ENCODE measurements at places on chromosomes 11 and 22. TPM values are rescaled to one million over a fixed set of nuclear protein-coding genes. Genes with fewer than 3 reads are reported as not detected.

- DNase-seq = no peak
These were observed 1178.3 kb downstream of the LRRC4C start for GRCh38 chr11:40281052-40281580.

Gene OR5P2
- total RNA-seq = not detected

DNA sequence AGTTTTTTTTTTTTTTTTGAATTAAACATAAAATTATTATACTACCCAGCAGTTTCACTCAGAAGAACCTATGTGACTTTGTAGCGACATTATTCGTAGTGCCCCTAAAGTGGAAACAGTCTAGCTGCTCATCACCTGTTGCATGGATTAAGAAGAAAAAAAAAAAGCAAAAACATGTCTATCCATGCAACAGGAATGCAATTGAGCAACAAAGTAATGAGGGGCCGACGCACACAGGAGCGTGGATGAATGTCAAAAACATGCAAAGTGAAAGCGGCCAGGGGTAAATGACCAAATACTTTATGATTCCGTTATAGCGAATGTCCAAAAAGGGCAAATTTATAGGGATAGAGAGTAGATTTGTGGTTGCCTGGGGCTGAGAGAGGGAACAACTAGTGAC is 16.3 kb downstream of the MYO18B start:
- DNase-seq = peak; percentile 39

- no peak for DNase-seq
These were observed 48.4 kb downstream of the KCNJ4 start for GRCh38 chr22:38406617-38407016.

GRCh38 chr11:128411150-128411549 is 176.2 kb downstream of the ETS1 start:
- no peak for DNase-seq

GRCh38 chr11:46243796-46244109 is 33.7 kb upstream of the CREB3L1 start:
- no peak for DNase-seq

DNA sequence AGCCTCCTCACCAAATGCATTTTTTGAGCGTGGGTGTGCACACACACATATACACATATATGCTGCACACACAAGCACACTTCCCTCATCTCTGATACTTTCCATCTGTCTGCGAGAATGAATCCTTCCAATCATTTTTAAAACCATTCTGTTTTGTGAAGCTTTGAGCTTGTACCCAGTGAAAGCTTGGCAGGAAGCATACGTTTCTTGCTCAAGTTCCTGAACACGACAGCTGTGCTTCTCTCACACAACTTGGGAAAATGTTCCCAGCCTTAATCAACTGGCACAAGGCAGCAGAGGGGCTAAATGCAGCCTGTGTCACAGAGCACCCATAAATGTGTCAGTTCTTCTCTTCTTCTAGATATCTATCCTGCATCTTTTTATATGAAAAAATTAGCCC is 524.0 kb upstream of the KIRREL3 start:
- DNase-seq = peak; percentile 3

DNA sequence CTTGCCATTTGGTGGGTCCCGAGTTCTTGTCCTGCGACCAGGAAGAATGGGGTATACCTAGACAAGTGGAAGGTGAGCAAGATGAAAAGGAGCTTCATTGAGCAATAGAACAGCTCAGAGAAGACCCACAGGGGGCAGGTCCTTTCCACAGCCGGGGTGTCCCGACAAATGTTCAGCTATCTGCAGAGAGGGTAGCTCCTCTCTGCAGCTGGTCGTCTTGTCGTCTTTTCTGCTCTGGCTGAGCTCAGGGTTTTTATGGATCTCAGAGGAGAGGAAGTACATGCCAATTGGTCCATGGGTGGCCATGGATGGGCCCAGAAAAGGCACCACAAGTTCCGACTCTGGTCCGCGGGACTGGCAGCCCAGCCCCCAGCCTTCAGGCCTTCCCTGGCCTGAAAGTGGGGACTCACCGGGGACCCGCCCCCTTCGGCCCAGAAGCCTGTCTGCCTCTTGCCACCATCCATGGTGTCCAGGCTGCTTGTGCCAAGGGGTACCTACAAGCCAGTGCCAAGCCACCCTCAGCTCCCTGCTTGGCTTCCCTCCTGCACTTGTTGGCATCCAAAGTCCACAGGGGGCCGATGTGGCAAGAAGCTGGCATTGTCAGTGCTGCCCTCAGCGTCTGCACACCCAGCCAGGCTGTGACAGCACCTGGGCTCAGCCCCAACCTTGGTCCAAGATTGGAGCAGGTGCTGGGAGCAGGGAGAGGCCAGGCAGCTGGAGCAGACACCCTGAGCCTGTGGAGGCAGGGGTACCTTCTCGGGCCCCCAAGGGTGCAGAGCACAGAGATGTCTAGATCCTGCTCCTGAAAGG is 438.9 kb downstream of the TBC1D22A start:
- DNase-seq = no peak

Gene SMC1B
- not detected for total RNA-seq

- no peak for DNase-seq
These were observed 492 bp downstream of the JHY start for GRCh38 chr11:122882857-122883645.

DNA sequence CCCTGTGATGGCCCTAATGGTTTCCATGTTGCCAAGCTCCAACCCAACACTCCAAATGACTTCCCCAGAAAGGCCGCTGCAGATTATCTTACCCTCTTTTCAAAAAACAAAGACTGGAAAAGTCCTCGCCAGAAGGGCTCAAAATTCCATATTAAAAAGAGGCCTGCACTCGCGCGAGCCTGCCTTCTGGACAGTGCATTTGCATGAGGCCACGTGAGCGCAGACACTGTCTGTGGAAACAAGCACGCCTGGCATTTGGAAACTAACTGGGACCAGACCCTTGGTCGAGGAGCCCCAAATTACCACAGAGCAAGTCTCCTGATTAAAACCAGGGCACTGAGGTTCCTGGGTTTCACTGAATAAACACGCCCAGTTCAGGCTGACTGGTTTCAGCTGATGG is 42.9 kb downstream of the ABTB2 start:
- DNase-seq = no peak

Data from myocyte (in vitro differentiated cells).